ENCODE measurements at places on chromosomes 3 and 15.

DNA sequence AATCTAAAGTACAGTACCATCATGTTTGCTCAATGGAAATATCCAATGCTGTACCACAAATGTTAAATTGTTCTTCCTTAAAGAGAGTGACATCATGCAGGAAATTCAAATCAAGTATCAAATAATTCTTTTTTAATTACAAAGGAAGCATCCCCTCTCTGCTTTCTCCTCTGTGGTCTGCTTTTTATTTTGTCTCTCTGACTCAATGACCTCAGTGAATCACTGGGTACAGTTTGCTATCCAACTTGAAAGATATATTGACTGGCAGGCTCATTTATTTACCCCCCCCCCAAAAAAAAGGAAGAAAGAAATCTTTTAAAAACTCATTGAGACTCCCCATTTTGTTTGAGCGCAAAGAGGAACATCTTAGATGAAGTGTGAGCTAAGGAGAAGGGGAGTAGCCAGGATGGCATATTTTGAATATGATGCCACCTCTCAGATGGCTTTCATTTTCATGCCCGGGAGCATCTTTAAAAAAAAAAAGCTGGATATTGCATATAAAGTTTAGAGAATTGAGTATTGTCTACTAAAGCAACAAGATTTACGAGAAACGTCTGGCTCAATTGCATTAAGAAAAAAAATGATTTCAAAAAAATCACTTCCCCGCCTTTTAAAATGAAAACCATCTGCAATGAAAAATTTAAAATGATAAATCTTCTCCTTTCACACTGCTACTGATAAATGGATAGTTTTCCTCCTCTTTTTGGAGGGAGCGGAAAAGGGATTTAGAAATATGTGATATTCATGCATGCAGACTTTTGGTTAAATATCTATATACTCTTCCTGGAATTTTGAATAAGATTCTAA, 307.1 kb upstream of the DPH6 start:
- no peak for DNase-seq

GRCh38 chr3:32062950-32063582, 43.4 kb upstream of the GPD1L start:
- no peak for DNase-seq

GRCh38 chr3:72307438-72308115, 522.6 kb upstream of the PROK2 start:
- no peak for DNase-seq

GRCh38 chr3:70979983-70980645, 603.4 kb downstream of the FOXP1 start:
- no peak for DNase-seq

- DNase-seq: no peak
Measured at GRCh38 chr3:146180376-146180775, 19.4 kb upstream of the PLOD2 start.

- DNase-seq: no peak
Measured at GRCh38 chr15:89599021-89599420, 23.8 kb downstream of the TICRR start.

GRCh38 chr3:188206787-188207186, 52.8 kb downstream of the LPP start:
- no peak for DNase-seq

- no peak for DNase-seq
Measured at GRCh38 chr15:65896236-65896635, 26.9 kb downstream of the RAB11A start.

GRCh38 chr3:32146746-32147211, 40.4 kb downstream of the GPD1L start:
- no peak for DNase-seq

- DNase-seq: peak; percentile 97
Measured at GRCh38 chr3:171284308-171285075, 175.7 kb downstream of the TNIK start.

DNA sequence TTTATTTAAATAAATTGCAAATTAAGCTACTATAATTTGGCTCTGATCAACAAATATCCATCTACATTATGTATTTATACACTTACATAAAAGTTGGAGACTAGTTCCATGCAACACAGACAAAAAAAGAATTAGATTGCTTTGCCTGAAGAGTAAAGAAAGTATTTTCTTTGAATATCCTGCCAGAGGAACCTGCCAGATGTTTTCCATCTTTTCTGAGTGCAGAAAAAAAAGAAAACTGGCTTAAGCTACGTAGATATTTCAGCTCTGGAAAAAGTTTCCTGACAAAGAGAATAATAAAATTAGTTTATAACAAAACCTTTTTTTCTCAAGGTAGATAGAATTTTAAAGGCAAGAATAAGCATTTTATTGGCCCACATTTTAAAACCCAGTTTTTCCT, 607.5 kb upstream of the NAALADL2 start:
- DNase-seq: no peak

DNA sequence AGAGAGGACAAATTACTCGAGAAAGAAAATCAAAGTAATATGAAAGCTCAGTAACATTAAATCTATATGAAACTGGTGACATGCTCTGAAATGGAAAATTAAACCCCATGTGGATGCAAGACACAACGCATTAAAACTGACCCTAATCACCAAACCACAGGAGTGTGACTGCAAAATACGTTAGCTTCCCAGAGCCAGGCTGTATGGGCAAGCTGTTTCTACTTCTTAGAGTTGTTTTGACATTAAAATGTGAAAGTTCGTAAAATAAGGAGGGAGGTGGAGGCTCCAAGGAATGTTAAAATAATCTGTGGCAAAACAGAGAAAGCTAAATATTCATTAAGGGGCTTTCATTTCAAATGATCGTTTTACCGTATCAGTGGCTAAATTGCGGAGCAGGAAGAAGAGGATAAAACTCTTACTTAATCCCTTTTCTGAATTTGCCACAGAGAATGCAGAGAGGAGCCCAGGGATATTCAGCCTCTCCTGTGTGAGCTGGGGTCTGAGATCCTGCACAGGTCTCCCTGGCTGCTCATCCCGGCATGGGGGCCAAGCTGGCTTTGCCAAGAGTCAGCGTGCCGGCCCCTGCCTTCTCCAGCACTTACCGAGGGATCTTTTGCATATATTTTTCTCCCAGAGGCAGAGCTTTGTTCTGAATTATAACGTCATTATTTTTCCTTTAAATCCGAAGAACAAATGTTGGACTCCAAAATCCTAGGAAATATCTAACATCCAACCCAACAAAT, 239.8 kb upstream of the THBS1 start:
- no peak for DNase-seq

DNA sequence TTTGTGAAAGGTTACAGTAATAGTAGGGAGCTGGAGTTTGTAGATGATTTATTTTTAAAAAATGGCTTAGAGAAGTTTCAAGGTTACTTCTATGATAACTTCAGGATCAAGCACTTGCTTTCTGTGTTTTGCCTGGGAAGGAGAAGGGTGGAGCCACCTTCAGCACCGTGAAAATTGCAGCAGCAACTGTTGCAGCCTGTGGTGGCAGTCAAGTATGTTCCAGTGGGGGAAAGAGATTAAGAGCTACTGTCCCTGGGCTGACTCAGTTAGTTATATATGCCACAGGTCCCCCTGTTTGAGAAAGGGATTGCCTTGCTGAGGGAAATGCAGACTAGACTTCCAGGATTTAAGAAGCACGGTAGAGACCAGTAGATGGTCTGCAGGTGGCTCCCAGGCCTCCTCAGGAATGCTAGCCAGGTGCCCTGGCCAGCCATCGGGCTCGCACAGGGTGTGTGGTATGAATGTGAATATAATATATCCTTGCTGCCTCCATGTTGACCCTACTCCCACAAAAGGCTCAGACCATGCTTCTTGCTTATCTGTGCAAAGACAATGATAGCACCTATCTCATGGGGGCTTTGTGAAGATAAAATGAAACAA, 389.5 kb downstream of the CACNA2D3 start:
- no peak for DNase-seq

- no peak for DNase-seq
Measured at GRCh38 chr3:72481542-72481941, 366.7 kb downstream of the SHQ1 start.

Data from EH (cell line).